ENCODE measurements at places on chromosomes 16 and 17.
A peak's percentile ranks its signal among the peaks of the same experiment; 100 is the strongest.

- no peak for DNase-seq
Measured at GRCh38 chr16:3138342-3138741, 3.5 kb downstream of the ZNF213 start.

DNA sequence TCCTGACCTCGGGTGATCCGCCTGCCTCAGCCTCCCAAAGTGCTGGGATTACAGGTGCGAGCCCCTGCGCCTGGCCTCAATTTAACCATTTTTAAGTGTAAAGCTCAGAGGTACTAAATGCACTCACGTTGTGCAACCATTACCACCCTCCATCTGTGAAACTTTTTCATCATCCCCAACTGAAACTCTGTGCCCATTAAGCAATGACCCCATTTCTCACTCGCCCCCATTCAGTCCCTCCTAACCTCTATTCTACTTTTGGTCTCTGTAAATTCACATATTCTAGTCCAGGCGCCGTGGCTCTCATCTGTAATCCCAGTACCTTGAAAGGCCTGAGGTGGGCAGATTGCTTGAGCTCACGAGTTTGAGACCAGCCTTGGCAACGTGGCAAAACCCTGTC, 8.3 kb upstream of the SPNS3 start:
- DNase-seq = no peak

- DNase-seq = no peak
Measured at GRCh38 chr17:54891176-54891821, 9.4 kb upstream of the TOM1L1 start.

DNA sequence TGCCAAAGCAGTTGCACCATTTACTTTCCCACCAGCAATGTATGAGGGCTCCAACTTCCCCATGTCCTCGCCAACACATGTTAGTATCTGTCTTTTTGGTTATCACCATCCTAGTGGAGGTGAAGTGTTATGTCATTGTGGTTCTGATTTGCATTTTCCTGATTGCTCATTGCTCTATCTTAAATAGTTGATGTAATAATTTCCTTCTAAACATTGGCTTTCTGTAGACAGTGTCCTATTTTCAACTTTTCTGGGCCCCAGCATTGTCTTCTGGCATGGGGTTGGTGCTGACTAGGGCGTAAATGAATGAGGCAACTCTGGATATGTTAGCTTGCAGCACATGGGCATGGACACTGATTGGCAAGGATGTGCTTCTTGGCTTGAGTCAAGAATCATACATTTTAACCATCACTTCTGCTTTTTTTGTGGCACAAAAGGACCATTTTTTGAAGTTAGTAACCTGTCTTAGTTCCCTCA, 25.1 kb downstream of the PLCG2 start:
- DNase-seq = no peak

- DNase-seq = no peak
Measured at GRCh38 chr16:53556521-53556920, 53.5 kb upstream of the AKTIP start.

GRCh38 chr17:50263331-50264262, 10.7 kb upstream of the TMEM92 start:
- no peak for DNase-seq

DNA sequence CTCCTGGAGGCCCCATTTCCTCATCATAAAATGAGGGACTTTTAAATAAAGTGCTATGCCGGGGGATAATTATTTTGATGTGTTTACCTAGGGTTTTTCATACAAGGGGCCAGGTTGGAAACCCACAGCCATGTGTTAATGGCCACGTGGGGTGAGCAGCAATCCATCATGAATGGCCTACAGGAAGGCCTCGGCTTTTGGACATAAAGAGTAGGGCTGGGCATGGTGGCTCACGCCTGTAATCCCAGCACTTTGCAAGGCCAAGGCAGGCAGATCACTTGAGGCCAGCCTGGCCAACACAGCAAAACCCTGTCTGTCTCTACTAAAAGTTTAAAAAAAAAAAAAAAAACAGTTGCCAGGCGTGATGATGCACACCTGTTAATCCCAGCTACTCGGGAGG, 40.3 kb downstream of the MEAK7 start:
- no peak for DNase-seq

DNA sequence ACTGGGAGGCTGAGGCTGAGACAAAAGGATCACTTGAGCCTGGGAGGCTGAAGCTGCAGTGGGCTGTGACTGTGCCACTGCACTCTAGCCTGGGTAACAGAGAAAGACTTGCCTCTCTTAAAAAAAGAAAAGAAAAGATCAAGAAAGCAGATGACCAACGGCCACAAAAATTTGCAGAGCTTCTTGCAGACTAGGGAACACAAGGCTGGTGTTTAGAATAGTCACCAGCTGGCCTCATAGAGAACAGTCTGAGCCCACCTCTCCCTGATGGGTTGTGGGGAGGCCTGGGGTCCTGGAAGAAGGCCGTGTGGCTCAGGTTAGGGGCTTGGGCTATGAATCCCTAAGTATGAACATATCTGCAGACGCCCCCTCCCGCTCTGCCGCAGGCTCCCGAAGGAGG, 73.7 kb upstream of the MED9 start:
- DNase-seq = no peak

DNA sequence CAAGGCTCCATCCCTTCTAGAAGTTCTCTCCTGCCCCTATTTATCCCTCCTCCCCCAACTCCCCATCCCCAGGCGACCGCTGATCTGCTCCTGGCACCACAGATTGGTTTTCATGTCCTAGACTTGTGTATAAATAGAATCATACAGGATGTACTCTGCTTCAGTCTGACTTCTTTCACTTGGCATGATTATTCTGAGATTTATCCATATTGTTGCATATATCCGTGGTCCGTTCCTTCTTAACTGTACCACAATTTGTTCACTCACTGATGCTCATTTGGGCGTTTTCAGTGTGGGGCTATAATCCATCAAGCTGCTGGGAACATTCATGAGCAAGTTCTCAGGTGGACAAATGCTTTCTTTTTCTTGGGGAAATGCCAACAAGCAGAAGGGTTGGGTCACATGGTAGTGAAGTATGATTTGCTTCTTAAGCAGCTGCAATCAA, 23.9 kb downstream of the PITPNM3 start:
- DNase-seq = no peak

DNA sequence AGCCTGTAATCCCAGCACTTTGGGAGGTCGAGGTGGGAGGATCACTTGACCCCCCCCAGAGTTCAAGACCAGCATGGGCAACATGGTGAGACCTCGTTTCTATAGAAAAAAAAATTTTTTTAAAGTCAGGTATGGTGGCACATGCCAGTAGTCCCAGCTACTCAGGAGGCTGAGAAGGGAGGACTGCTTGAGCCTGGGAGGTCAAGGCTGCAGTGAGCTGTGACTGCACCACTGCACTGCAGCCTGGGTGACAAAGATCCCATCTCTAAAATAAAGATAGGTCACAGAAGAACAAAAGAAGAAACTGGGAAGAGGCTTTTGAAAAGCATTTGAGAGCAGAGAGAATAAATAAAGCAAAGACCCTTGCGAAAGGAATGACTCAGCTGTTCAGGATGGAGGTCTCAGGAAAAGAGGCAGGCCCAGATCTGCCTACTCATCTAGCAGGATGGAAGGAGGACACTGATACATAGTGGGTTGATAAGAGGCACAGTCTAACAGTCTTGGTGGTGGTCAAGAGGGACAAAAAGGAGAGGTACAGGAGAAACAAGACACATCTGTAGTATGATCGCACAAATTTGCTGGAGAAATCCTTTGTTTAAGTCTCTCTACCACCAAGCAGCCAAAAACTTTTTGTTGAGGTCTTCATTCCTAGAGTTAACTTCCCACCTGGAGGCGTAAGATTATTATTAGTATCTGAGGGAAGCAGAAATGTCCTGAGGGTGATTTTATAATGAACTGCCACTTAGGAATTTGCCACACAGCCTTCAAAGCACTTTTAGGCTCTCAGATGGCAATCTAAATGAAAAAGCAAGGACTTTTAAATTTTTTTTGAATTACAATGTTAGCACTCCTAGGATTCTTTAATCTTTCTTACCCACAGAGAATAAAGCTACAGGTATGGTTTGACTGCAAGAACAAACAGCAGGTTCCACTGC, 17.6 kb downstream of the ZSWIM7 start:
- DNase-seq = no peak

GRCh38 chr17:19308398-19308797, 54.1 kb downstream of the B9D1 start:
- no peak for DNase-seq

GRCh38 chr17:40646791-40647623, 611 bp downstream of the SMARCE1 start:
- peak; percentile 18 for DNase-seq

GRCh38 chr17:59652119-59652518, 32.4 kb downstream of the CLTC start:
- no peak for DNase-seq

GRCh38 chr17:142876-143784, 5.8 kb downstream of the SCGB1C2 start:
- no peak for DNase-seq

- no peak for DNase-seq
Measured at GRCh38 chr17:36001110-36001771, at the start of gene CCL15. TSS of gene CCL15 (minus strand) at chr17:36001553. CDS start at chr17:36001492, 61 bp downstream.
